ENCODE measurements at places on chromosomes 16 and 17. TPM values are rescaled to one million over a fixed set of nuclear protein-coding genes. Genes with fewer than 3 reads are reported as not detected.

PRCD gene
- 5.5 TPM for total RNA-seq

DNA sequence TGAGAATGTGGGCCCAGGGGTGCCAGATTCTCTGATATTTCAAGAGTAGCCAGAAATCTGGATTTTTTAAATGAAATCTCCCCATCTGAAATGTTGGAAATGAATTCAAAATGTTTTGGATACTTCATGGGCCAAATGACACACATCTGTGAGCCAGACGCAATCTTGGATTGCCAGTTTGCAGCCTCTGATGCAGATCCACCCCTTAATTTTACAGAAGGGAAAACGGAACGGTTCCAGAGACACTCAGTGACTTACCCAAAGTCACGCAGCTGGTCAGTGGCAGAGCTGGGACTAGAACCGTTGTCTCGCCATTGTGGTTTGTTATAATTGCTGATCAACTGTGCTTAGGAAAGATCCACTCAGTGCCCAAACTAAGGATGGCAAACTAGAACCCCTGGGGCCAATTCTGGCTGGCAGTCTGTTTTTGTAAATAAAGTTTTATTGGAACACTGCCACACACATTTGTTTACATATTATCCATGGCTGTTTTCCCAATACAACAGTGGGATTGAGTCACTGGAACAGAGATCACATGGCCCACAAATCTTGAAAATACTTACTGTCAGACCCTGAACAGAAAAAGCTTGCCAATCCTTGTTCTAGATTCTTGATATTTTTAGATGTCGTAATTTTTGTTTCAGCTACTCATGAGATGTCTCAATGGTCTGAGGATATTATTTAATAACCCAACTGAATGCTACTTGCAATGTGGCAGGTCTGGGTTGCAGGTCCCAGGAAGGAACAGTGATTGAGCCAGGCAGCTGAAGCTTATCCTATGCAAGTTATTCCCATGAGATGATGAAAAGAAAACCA lies 143.8 kb downstream of the AXIN2 start:
- no peak for DNase-seq

MATCAP1 gene
- 72.3 TPM for total RNA-seq

DNA sequence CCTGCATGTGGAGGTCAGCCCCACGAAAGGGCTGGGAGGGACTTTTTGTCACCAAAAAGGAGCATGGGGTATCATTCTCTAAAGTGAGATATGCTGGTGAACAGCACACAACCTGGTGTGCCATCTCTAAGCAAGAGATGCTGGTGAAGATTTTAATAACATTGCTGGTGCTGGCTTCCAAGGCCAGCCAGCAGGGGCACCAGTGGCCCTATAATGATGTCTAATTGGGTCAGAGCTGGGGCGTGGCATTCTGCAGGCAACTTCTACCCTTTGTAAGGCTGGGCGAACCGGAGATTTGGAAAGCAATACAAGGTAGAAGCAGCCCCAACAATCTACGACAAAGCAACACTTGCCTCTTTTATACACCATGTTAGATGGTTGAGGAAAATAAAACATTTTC lies 16.8 kb downstream of the SDR42E1 start:
- DNase-seq = no peak

GRCh38 chr17:49965524-49965909 lies 3.5 kb upstream of the DLX4 start:
- DNase-seq = no peak

TMC5 gene
- total RNA-seq = 0.39 TPM

PEMT gene
- total RNA-seq = 44.6 TPM

DNA sequence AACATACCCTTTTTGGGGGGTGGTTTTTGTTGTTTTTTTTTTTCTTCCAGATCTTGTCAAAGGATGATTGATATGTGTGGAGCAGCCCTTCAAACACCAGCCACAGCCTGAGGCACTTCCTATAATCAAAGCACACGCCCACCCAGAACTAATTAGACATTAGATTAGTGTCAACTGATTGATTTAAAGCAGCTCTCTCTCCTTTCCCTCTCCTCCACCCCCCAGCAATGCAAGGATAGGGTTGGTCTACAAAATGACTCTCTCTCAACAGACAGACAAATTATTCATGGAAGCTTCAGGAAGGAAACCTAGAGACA lies 250.3 kb upstream of the SOX9 start:
- DNase-seq = no peak

DNA sequence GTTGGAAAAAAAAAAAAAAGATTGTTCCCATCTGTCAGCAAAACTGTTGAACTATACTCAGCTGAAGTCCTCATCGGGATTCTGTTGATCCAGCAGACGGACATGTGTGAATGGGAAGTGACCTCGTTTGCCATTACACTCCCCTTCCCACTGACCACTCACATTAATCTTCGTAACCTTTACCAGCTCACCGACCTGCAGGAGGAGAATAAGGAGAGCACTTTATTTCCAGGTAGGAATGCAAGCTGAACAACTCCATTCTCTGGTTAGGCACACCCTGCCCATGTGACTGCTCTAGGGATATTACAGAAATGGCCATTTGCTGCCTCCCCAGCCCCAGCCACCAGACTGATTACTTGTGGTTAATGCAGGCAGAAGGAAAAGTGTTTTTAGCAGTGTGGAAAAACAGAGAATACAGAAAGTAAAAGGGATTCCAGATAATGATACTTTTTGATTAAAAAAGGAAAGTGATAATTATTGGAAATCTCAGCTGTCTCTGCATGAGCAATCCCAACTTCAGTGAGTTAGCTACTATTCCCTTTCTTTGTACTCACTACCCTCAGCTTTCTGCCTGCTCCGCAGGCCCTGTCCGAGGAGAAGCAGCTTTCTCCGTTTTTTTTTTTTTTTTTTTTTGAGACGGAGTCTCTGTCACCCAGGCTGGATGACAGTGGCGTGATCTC lies 23.6 kb upstream of the YWHAE start:
- no peak for DNase-seq

GRCh38 chr17:31148205-31148604 lies 53.4 kb downstream of the NF1 start:
- DNase-seq = no peak

- no peak for DNase-seq
These were observed 41.0 kb upstream of the MRPS23 start for GRCh38 chr17:57890857-57891232.

DNA sequence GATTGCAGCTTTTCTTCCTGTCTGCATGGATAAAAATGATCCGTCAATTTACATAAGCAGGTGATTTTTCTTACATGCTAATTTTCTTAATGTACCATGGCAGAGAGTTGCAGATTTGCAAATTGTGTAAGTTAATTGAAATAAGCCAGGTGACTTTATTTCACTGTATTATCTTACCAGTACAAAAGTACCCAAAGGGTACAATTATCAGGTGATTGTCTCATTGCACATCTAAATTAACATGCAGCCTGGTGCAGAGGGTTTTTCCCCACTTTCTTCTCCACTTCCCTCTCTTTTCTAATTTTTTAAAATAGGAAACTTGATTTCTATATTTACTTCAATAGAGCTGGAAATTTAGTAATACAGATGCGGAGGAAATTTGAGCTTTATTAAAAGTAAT lies 11.2 kb downstream of the NLK start:
- DNase-seq = no peak

- DNase-seq = no peak
These were observed 15.3 kb upstream of the TNS4 start for GRCh38 chr17:40516581-40517285.

DNA sequence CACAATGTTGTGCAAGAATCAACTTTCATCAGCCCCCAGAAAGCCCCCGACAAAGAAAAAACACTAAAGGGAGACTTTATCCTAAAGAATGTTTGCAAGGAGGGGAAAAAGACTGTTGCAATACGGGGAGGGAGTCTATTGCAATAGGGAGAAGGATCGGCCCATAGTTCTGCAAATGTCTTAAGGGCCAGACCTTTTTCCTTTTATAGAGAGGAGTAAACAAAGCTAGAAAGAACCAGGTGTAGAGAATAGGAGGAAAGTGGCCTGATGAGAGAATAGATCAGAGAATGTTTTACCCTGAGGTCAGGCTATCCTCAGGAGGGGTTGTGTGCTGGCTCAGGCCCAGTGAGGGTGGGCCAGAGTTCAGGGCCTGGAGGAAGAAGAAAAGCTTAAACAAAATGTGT lies 8.7 kb upstream of the CAVIN1 start:
- no peak for DNase-seq

TP53TG3B gene
- total RNA-seq = not detected

DNA sequence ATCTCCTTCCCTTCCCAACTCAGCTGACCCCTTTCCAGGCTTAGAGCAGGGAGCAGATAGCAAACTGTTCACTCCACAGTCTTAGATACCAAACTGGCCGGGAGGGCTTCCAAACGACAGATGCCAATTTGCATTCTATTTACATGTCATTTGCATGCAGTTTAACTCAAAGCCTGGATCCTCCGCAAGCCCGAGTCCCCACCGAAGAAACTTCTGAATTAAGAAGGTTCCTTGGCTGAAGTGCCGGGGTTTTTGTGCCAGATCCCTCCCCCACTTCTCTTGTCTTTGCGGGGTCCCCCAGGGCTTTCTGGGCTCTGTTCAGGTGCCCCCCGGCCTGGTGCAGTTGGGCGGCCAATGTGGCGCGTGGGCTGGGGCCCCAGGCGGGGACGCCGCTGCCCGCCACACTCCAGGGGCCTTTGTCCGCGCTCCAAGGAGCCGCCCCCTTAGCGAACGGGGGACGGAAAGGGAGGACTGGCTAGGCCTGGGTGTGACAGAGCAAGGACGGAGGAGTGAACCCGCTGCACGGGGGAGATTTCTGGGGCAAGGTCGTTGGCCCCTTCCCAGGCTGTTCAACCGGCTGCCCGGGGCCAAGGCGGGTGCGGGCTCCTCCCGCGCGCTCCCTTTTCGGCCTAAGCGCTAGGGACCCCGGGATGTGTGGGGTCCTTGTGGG lies 1.2 kb downstream of the GPRC5B start:
- peak; percentile 34 for DNase-seq

GRCh38 chr16:27169511-27170071 lies 33.7 kb upstream of the KDM8 start:
- DNase-seq = no peak

PIGW gene
- total RNA-seq = 8.6 TPM

- DNase-seq = no peak
These were observed 14.0 kb upstream of the DPEP1 start for GRCh38 chr16:89599451-89599858.

GRCh38 chr17:61837175-61838051 lies 25.9 kb downstream of the BRIP1 start:
- DNase-seq = peak; percentile 72

KDM6B gene
- total RNA-seq = 31.2 TPM

ARHGDIG gene
- total RNA-seq = not detected

- DNase-seq = no peak
These were observed 24.7 kb downstream of the NTAN1 start for GRCh38 chr16:15031179-15031578.

CA7 gene
- not detected for total RNA-seq

Data from adrenal gland (tissue), 19 donors.